ENCODE measurements at places on chromosomes 3 and 15. TPM values are rescaled to one million over a fixed set of nuclear protein-coding genes. Genes with fewer than 3 reads are reported as not detected.

- DNase-seq = no peak
Observed at GRCh38 chr15:34353627-34354026, 10.5 kb downstream of the NUTM1 start.

GRCh38 chr15:20352241-20353200 is 189.1 kb downstream of the GOLGA6L6 start:
- no peak for DNase-seq

GRCh38 chr3:18883571-18883970 is 264.7 kb upstream of the KCNH8 start:
- DNase-seq = no peak

The P3H2 gene
- 9.3 TPM for polyA plus RNA-seq
